ENCODE measurements at places on chromosomes 13 and 19.

GRCh38 chr19:38839816-38840582 lies 8.4 kb upstream of the ECH1 start:
- no peak for DNase-seq

DNA sequence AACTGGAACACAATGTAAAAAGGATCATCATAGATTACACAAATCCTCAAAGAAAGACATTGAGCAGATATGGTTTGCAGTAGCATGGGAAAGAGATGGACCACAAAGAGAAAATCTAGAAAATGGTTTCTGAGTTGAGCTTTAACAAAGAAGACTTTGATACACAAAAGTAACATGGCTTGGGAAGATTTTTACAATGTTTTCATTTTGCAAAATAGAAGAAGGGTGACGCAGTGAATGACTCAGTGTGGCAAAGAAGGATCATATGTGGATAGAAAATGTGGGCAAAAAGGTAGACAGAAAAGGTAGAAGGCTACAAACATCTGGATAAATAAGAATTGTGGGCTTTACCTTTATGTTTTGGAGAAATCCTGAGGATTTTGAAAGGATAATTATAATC lies 1220.5 kb downstream of the PCDH17 start:
- DNase-seq, result no peak

- no peak for DNase-seq
Observed at GRCh38 chr13:112346173-112346898, 29.8 kb upstream of the SPACA7 start.

- DNase-seq, result no peak
Observed at GRCh38 chr13:50318887-50319286, 303.6 kb downstream of the KCNRG start.

GRCh38 chr19:3766520-3766919 lies 4.0 kb downstream of the MRPL54 start:
- no peak for DNase-seq

DNA sequence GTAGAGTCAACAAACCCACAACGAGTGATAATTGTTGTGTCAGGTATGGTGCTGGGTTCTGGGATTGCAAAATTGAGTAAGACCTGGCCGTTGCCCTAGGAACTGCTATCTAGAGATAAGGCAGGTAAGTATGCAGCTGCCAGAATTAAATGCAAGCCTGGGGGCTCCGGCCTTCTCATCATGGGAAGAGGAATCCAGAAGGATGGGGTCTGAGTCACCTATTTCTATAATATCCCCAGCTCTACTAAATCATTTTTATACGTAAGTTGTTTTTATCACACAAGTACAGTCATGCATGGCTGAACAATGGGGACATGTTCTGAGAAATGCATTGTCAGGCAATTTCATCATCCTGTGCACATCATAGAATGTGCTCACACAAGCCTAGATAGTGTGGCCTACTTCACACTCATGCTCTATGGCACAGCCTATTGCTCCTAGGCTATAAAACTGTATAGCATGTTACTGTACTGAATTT lies 203.0 kb downstream of the KLF5 start:
- DNase-seq, result no peak

GRCh38 chr19:16315825-16316505 lies 8.7 kb upstream of the KLF2 start:
- DNase-seq, result peak; percentile 85

DNA sequence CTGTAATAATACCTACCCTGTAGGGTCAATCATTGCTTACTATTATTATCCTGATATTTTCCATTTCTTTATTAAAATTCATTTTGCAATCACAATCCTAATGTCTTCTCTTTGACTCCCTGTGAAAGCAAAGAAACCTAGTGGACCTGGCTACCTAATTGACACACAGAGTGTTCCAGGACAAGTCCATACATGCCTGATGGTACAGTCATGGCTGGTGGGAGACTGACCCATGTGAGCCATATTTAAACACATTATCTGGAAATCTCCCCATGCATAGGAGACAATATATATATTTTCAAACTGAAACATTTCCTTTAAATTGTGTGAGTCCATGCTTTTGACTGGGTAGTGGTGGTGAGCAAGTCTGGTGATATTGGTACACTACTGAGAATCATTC lies 230.6 kb upstream of the DACH1 start:
- no peak for DNase-seq

DNA sequence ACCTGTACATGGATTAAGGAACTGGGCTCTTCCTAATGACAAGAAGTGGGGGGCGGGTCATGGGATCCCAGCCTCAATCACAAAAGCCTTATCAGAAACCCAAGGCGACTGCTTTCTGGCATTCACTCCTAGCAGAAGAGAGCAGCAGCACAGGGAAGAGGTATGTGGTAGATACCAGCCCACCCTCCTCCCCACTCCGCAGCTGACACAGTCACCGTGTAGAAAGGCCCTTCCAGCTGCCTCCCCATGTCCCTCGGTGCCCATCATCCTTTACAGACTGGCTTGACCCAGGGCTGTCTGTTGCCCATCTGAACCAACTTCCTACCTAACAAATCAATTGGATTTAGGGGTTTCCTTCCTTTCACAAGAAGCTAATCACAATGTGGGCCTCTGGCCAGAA lies 3.1 kb upstream of the DHRS12 start:
- DNase-seq, result no peak

DNA sequence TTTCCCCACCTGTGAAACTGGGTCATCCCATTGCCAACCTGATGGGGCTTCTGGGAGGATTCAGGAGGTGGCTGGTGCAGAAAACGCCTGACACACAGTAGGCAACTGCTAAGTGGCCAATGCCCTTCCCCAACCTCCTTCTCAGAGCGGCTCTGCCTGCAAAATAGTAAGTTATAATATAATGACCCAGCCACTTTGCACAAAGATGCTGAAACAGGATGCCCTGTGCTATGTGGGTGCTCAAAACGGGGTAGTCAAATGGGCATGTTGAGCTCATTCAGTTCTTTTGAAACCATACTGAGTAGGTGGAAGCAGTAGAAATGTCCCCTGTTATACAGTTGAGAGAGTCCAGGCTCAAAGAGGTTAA lies 507 bp downstream of the MARCHF2 start:
- no peak for DNase-seq

DNA sequence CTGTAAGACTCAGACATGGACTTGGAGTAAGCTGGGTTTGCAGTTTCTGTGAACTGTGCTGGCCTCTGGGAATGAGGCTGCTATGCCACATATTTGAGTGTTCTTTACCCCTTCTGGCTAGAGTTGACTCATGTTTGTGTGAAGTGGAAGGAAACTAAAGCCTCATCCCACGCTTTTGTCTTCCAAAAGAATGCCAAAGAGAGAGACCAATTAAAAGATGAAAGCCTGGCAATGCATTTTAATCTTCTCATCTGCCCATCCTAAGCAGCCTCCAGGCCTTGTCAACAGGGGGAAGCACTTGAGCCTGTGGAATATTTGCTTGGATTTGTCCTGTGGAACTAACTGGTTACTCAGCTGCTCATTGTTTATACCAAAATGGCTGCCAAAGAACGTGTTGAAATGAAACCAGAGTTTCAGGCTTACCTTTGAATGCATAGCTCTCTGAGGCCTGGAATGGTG lies 49.1 kb downstream of the LMO7 start:
- no peak for DNase-seq

DNA sequence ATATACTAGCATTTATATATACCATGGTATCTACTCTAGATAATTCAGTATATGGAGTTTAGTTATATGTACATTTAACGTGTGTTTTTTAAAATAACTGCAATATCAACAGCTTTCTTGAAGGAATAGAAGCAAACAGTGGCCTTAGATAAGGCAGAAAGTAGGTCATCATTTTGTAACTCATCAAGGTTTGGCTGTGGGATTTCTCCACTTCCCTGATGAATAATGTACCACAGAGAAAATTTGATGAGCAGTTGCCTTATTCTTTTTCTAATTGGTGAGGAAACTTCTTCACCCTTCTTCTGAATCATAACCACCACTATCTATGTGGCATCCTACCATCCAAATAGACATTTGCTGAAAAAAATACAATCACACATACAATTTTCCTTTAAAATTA lies 590.2 kb upstream of the SPRY2 start:
- DNase-seq, result no peak

- no peak for DNase-seq
Observed at GRCh38 chr13:74623761-74624160, 489.6 kb upstream of the KLF12 start.

GRCh38 chr13:76804801-76805200 lies 81.4 kb downstream of the KCTD12 start:
- DNase-seq, result no peak

GRCh38 chr19:19554074-19555023 lies 16.3 kb downstream of the CILP2 start:
- DNase-seq, result peak; percentile 52

DNA sequence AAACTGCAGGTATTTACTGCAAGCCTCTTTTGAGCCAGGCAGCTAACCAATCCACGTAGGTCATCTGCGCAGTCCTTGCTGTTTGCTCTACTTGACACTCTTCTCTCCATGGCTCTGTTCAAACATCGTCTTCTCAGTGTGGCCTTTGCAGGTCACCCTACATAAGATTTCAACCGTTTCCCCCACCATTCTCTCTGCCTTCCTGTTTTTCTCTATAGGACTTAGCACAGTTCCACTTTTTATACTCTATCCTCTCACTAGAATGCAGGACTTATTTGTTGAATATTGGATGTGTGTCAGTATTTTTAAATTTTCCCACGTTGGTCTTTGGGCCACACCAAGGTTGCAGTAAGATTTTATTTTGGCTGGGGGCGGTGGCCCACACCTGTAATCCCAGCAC lies 1.7 kb upstream of the FBXW9 start:
- DNase-seq, result no peak

- no peak for DNase-seq
Observed at GRCh38 chr19:5420953-5421352, 34.3 kb upstream of the ZNRF4 start.

GRCh38 chr19:8001995-8002849 lies 3.2 kb downstream of the ELAVL1 start:
- peak; percentile 84 for DNase-seq

DNA sequence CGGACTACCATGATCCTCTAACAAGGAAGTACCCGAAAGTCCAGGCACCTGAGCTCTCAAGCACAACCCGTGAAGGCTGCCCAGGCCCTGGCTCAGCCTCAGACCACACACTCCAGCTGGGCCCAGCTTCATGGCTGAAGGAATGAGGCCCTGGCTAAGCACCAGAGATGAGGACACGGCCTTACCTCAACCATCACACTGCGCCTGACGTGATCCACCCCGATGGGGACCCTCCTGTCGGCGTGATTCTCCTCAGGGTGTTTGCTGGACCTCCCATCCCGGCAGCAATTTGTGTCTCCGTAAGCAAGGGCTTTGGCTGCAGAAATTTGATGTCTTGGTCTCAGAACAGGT lies 56.5 kb downstream of the F2RL3 start:
- DNase-seq, result no peak

DNA sequence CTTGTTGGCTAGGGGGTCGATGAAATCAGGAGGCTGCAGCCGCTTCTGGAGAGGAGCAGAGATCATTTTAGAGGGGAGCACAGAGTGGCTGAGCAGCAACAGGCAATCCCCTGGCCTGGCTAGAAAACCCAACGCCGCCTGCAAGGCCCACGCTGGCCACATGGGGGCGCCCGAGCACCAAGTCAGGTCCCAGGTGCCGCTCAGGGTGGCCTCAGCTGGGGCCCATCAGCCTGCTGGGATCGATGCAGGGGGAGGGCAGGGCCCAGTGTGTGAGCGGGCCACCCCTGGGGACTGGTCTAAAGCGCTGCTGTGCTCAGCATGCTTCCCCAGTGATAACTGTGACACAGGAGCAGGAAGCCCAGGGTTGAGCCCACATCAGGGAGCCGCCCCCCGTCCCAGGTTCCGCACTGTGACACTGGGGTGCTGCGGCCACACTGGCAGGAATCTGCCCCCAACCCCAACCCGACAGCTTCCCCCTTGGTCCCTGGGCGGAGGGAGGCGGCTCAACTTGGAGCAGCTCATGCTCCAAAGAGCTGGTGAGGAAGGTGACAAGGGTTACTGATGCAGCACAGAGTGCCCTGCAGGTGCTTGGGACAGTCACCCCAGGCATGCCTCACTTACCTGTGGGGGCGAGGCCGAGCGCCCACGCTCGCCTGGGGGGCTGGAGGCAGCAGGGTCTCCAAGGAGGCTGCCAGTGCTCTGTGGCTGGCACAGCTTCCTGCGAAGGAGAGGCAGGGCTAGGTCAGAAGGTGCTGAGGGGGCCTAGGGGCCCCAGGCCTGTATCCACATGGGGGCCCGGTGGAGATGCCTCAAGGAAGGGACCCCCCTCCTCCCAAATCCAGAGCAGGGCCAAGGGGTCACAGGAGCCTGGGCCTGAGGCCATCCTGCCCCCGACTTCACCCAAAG lies 13.3 kb upstream of the ISYNA1 start:
- peak; percentile 87 for DNase-seq

DNA sequence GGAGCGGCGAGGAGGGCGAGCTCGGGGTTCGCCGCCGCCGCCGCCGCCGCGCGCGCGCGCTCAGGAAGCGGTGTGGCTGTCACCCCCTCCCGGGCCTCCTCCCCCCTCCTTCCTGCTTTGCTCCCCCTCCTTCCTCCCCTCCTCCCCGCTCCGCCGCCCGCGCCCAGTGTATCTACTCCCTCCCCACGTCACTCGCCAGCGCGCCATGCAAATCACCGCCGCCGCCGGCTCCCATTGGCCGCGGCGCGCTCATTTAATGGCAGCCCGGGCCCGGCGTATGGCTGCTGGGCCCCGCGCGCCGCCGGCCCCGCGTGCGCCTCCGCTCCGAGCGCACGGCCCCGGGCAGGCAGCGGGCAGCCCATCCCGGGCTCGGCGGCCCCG lies 335 bp upstream of the SOX1 start:
- peak; percentile 72 for DNase-seq

GRCh38 chr19:34818270-34818669 lies 45.3 kb upstream of the ZNF599 start:
- DNase-seq, result no peak

GRCh38 chr13:23510979-23511735 lies 59.1 kb upstream of the TNFRSF19 start:
- no peak for DNase-seq

GRCh38 chr19:7879836-7880235 lies 5.6 kb upstream of the PRR36 start:
- DNase-seq, result no peak

GRCh38 chr19:18517606-18518005 lies 4.3 kb downstream of the ELL start:
- no peak for DNase-seq

- DNase-seq, result no peak
Observed at GRCh38 chr19:18366021-18366435, 19.9 kb upstream of the GDF15 start.

DNA sequence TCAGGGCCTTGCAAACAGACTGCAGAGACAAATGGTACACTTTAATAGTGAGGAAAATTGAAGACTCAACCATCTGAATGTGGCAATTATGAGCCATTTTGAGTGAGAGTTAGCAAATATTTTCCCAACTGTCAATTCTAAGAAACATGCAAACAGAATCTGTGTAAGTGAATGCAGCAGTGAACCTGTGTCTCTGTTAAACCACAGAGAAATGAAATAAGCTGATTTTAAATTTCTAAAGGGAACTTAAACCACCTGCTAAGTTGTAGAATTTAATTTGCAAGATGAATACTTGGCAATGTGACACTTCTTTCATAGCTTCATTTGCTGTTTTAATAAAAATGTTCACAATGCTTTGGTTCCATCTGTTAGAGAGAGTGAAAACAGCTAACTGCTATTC lies 42.0 kb upstream of the TDRD3 start:
- DNase-seq, result no peak

Data from right hindlimb (tissue), 1 donor.